NCI-H1930 (cell line): ENCODE measurements at places on chromosomes 3 and 15.

GRCh38 chr15:62950462-62950931 lies 92.0 kb upstream of the TPM1 start:
- DNase-seq: no peak

- DNase-seq: no peak
Measured at GRCh38 chr3:143855183-143855582, 6.9 kb upstream of the SLC9A9 start.

GRCh38 chr3:65268426-65268825 lies 580.6 kb upstream of the ADAMTS9 start:
- DNase-seq: no peak

GRCh38 chr3:142152384-142152783 lies 3.0 kb upstream of the TFDP2 start:
- no peak for DNase-seq

DNA sequence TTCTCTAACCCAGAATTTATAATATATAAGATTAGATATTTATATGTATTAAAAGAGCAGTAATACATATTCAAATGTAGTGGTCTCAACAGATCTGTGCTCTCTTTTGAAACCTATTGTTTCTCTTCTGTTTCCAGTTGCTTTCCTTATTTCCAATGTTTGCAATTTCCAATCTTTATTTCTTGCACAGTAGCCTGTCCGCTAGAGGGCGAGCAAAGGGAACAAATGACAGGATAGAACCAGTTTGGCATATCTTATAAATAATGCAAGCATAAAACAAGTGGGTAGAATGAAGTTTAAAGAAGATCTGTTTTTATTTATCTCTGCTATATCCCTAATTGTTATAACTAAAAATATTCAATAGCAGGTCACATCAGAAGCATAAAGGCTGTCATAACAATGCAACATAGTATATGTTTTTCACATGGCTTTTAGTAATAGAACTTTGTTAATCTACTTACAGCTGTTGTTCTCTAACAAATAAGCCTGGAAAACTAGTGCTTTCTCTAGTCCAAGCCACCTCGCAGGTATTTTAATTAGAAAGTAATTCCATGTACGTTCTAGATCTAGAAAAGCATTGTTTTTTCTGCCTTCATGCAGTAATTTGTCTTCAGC lies 15.1 kb upstream of the TCAIM start:
- no peak for DNase-seq

- DNase-seq: no peak
Measured at GRCh38 chr3:43970920-43971319, 270.8 kb upstream of the TOPAZ1 start.

DNA sequence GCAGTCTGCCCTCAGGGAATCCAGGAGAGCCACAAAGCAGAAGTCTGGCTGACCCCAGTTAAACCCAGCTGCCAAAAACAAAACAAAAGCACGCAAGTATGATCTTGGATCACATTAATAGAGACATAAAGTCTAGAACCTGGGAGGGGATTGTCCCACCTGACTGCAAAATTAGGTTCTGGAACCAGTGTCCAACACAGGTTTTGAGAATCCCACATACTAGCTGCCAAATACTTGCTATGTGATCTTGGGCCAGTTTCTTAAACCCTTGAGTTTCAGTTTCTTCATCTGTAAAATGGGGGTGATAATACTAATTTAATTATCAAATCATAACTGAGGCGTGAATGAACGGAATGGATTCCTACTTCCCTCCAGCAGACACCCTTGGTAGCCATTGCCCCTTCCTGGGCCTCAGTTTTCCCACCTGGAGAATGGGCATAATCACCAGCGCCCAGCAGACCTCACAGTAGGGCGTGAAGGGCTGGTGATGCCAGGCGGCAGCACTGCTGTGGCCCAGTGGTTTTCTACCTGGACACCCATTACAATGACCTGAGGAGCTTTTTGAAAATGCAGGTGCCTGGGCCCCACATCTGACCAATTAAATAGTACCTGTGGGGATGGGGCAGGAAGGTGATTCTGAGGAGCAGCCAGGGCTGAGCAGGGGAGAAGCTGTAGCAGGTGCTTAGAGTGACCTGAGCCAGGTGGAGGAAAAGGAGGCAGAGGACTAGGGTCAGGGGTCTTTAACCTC lies 32.2 kb downstream of the GRIP2 start:
- no peak for DNase-seq

DNA sequence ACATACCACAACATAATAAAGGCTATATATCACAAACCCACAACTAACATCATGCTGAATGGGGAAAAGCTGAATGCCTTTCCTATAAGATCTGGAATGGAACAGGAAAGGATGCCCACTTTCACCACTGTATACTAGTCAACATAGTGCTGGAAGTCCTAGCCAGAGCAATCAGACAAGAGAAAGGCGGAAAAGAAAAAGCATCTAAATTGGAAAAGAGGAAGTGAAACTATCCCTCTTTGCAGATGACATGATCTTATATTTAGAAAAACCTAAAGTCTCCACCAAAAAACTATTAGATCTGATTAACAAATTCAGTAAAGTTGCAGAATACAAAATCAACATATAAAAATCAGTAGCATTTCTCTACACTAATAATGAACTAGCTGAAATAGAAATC lies 14.6 kb upstream of the PIK3CA start:
- DNase-seq: no peak

- no peak for DNase-seq
Measured at GRCh38 chr3:20583648-20584047, 397.6 kb upstream of the SGO1 start.

GRCh38 chr3:138019281-138020069 lies 9.5 kb downstream of the CLDN18 start:
- DNase-seq: no peak

GRCh38 chr3:148723631-148724030 lies 25.9 kb downstream of the AGTR1 start:
- no peak for DNase-seq

- peak; percentile 4 for DNase-seq
Measured at GRCh38 chr15:45087513-45087912, 26.5 kb downstream of the DUOX2 start.

DNA sequence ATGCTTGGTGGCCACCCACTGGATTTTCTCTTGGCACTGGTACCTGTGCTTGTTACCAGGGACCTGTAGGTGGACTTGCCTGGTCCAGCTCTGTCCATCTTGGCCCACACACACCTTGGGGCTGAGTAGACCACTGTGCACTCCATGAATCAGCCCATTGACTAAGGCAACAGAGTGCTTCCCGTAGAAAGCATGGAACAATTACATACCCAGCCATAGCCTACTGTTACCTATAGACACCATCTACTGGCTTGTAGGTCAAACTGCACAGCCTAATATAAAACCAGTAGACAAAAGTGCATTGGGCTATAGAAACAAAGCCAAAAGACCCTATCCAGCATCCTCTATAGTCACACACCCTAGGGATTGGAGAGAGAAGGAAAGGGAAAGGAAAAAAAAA lies 378.9 kb downstream of the OTOL1 start:
- no peak for DNase-seq

DNA sequence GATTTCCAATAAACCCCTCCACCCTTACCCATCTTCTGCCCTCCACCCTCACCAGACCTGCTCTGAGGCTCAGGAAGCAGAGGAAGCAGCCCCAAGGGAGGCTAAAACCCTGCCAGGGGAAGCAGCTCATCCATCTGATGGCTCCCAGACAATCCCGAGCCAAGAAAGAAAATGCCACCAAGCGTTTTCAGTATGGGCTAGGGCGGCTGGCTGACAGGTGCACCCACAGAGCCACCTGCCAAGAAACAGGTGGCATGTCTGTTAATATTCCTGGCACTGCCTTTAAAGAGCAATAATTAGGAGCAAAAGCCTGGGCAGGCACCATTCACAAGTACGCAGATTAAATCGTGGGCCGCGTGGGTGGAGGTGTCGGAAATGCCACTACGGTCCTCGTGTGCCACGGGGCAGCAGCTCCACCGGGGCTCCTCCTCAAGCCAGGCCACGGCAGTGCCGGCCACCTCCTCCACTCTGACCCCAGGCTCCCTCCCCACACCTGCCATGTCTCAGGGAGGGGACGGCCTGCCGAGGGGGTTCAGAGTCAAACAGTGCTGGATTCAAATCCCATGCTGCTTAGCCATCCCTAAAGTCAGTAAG lies 23.9 kb upstream of the GRIP2 start:
- DNase-seq: no peak

DNA sequence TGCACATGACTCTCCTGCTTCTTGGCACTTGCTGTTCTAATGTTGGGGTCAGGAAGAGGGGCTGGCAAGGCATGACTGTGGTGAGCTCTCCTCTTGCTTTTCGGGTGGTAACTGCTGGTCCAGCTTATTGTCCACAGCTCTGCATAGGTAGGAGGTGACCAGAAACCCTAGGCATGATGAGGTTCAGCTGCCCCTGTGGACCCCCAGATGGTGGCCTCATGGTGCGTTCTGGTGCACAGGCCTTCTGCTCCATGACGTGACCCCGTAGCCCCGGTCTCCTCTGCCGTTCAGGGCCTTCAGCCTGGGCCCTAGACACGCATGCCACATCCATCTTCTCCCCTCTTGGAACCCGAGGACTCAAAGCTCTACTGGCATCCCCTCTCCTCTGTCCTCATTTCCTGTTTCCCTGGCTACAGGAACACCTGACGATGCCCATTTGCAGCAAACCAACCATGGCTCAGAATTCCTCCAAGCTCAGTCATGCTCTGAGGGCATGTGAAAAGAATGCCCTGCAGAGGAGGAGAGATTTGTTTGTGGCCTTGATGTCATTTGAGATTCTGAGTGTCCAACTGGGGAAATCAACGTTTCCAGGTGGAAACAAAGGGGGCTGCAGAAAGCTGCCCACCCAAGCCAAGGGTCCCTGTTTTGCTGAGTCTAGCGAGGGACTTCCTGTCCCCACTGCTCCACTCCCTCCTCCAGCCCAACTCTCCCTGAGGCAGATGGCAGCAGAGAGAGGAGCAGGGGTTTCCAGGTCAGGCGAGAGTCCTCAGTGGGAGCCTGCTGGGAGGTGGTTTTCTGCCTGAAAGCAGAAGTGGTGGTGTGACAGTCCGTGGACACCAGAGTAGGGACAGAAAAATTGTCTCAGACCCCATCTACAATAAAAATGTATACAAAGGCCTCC lies 198.7 kb upstream of the LYSMD4 start:
- no peak for DNase-seq

GRCh38 chr15:43928152-43928551 lies 101.3 kb downstream of the WDR76 start:
- no peak for DNase-seq

DNA sequence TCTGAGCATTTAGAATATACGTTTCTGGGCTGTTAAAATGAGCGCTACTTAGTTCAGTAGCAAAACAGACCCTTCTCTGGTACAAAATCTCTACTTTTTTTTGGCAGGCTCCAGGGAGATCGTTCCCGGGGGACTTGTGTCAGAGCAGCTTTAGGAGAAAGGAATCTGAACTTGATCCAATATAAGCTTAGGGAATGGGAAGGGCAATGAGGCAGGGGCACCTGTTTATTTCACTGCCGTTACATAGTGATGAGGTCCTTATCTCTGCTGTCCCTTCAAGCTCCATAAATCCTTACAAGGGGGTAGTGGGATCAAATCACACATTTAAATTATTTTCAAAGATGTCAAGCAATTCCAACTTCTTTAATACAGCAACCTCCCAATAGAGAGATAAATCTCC lies 128.7 kb upstream of the BNIP2 start:
- DNase-seq: no peak

DNA sequence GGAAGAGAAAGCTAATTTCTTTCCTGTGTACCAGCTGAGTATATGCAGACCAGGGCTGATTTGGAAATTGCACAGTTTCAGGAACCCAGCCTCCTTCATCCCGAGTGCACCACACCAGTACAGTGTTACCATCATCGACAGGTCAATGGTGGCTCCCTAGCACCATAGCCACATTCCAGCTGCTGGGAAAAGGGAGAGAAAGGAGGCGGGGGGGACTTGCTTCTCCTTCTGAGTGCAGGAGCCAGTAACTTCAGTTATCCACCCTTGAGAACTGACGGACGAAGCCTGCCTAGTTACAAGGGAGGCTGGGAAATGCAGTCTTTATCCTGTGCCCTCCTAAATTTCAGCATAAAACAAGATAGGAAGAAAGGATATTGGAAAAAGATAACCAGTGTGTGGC lies 129.7 kb upstream of the PRICKLE2 start:
- DNase-seq: no peak

- no peak for DNase-seq
Measured at GRCh38 chr15:78944202-78944625, 632 bp downstream of the CTSH start.

DNA sequence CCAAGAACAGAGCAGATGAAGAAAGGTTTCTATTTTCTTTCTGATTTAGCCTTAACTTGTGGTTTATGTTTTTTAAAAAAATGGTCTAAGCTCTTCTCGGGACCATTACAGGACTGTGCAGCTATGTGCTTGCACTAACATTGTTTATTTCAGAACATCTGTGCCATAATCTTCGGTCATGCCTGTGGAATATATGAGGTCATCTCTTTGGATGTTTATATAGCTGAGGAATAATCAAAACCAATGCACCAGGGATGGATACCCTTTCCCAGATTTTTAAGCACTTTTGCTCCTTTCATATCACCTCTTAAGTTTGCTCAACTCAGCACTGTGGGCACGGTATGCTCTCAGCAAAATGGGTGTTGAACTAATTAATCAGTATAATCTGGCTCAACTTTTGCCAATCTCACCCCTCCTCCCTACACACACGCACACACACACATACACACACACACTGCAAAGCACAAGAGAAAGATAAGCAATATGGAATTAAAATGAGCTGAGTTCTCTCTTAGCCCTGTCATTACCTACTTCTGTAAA lies 268.5 kb upstream of the TMC3 start:
- DNase-seq: no peak

- no peak for DNase-seq
Measured at GRCh38 chr3:156299569-156299968, 179.2 kb downstream of the KCNAB1 start.

DNA sequence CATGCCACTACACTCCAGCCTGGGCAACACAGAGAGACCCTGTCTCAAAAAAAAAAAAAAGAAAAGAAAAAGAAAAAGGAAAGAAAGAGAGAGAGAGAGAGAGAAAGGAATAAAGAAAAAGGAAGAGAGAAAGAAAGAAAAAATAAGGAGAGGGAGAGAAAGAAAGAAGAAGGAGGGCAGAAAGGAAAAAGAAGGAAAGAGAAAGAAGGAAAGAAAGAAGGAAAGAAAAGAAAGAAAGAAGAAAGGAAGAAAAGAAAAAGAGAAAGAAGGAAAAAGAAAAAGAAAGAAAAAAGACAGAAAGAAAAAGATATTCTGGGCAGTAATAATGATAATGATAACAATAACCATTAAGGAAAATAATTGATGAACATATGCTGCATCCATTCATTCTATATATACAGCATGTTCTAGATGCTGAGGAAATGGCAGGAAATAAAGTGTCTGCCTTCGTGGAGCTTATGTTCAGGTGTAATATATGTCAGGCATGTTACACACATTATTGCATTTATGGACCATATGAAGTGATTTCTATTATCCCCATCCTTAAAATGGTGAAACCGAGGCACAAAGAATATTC lies 37.4 kb upstream of the MAGEF1 start:
- no peak for DNase-seq

- no peak for DNase-seq
Measured at GRCh38 chr3:100402891-100403290, 1.6 kb downstream of the LNP1 start.

DNA sequence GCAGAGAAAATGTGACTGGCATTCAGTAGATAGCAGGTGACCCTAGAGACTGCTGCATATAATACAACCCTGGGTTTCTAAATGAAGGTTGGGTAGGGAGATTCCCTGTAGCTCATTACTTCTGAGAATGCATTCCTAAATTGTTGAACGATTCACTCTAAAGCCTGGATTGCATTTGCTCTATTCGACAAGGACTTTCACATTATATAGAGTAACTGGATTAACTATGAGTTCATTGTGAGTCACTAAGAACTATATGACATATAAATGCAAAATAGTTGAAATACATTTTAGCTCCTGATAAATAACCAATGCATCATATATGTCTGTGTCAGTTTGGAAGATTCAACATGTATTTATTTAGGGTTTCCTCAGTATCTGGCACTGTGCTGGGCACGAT lies 294.7 kb upstream of the CCDC54 start:
- no peak for DNase-seq
